ENCODE measurements at places on chromosomes 2 and 18.

DNA sequence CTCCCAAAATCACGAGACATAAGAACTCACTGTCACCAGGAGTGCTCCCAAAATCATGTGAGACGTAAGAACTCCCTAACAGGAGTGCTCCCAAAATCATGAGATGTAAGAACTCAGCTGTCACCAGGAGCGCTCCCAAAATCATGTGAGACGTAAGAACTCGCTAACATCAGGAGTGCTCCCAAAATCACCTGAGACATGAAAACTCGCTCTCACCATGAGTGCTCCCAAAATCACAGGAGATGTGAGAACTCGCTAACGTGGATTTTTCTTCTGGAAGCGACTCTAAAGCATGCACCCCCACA is 53.1 kb downstream of the CTDP1 start:
- no peak for ATAC-seq

- peak; percentile 16 for ATAC-seq
Observed at GRCh38 chr2:88638123-88638650, 10.9 kb upstream of the EIF2AK3 start.

DNA sequence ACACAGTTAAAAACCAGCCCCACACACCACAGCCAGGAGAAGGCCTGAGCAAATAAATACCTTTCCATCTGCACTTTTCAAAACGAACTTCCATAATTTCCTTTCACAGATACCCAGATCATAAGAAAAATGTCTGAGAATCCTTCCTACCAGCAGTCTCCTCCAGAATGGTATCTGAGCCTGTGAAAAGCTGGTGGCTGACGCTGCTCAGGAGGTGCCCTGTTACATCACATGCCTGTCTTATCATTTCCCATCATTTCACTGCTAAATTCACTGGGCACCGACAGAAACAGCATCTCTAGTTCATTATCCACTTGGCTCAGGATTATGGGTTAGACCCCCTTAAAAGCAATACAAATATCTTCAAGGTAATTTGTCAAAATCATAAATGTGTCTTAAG is 4.4 kb downstream of the CRACDL start:
- ATAC-seq, result no peak

GRCh38 chr18:70385474-70385873 is 96.6 kb downstream of the SOCS6 start:
- no peak for ATAC-seq

DNA sequence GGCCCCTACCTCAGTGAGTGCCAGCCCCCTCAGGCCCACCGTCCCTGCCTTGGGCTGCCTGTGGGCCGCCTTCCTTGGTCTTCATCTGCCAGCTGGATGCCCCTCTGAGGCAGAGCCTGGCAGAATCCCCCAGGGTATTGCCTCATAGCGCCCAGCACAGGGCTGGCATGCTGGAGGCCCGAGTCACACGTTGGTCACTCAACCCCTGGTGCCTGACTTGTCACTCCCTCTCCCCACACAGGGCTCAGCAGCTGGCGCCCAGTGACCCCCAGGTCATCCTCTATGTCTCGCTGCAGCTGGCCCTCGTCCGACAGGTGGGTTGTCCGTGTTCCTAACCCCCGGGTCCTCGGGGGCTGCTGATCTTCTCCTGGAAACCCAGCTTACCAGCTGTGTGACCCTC is 108.4 kb upstream of the MCFD2 start:
- no peak for ATAC-seq

GRCh38 chr2:144234542-144234871 is 285.4 kb downstream of the ZEB2 start:
- ATAC-seq, result no peak

GRCh38 chr2:18346344-18346743 is 214.1 kb downstream of the RDH14 start:
- no peak for ATAC-seq

DNA sequence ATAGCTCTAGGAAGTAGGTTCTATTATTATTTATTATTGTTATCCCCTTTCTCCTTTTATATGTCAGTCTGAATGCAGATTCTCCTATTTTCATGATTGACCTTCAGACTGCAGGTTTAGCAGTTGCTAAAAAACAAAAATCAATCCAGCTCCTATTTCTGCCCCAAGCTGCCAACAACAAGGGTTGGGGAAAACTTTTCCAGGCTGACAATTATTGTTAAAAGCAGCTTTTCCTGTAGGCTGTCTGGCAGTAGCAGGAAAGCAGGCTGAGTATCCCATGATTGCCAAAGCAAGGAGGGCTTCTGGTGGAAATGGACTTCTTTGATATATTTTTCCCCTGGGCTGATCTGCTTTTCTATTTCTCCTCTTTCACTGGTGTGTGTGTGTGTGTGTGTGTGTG is 78.0 kb upstream of the CTLA4 start:
- no peak for ATAC-seq

DNA sequence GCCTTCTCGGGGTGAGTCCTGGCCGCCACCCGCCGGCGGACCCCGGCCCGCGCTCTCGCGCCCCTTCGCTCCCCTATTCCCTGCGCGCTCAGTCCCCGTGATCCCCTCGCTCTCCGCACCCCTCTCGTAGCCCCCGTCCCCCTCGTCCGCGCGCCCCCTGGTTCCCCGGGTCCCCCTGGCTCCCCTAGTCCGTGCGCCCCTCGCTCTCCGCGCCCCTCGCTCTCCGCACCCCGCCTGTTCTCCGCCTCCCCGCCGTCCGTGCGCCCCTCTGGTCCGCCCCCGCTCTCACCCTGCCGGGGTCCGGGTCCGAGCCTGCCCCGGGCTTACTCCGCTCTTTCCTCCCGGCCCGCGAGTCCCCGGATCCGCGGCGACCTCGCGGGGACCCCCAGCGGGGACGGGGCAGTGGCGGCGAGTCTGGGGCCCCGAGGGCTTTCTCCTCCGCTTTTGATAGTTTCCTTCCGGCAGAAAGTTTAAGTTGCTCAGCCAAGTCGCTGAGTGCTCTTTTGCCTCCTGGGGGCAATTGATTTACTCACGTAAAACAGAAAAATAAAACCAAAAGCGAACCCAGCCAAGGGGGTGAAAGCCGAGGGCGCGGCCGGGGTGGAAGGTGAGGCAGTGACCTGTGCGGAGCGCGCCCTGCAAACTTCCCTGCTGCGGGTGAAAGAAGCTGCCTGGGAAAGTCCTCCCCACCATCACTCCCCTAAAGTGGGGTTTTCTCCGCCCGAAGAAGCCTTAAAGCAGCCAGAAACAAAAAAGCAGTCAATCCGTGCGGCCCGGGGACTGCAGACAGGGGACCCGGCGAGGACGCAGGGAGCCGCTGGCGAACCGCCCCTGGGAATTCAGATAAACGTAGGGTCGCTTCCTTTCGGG is 568 bp downstream of the RAB31 start:
- ATAC-seq, result peak; percentile 7

Measured in motor neuron (in vitro differentiated cells).